ENCODE measurements at places on chromosomes 1 and 21. TPM values are rescaled to one million over a fixed set of nuclear protein-coding genes. Genes with fewer than 3 reads are reported as not detected.

DNA sequence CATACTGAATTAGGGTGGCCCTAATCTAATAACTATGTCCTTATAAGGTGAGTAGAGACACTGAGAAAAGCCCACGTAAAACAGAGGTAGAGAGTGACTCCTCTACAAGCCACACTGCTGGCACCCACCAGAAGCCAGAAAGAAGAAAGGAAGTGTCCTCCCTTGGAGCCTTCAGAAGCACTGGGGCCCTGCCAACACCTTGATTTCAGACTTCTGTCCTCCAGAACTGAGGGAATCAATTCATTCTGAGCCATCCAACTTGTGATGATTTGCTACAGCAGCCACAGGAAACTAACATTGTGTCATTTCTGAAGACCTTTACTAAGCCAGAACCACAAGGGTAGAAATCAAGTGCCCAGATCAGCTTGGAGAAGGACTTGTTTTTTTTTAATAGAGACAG lies 15.0 kb downstream of the GNB1 start:
- no peak for DNase-seq

GRCh38 chr1:161691846-161692245 lies 15.2 kb upstream of the FCRLA start:
- no peak for DNase-seq

DNA sequence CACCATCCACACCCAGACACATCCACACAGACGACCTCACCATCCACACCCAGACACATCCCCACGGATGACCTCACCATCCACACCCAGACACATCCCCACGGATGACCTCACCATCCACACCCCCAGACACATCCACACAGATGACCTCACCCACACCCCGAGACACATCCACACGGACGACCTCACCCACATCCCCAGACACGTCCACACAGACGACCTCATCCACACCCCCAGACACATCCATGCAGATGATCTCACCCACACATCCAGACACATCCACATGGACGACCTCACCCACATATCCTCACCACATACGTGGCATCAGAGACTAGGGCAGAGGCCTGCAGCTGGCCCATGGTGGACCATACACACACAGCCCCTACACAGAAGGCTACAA lies 14.7 kb upstream of the FABP3 start:
- no peak for DNase-seq

DNA sequence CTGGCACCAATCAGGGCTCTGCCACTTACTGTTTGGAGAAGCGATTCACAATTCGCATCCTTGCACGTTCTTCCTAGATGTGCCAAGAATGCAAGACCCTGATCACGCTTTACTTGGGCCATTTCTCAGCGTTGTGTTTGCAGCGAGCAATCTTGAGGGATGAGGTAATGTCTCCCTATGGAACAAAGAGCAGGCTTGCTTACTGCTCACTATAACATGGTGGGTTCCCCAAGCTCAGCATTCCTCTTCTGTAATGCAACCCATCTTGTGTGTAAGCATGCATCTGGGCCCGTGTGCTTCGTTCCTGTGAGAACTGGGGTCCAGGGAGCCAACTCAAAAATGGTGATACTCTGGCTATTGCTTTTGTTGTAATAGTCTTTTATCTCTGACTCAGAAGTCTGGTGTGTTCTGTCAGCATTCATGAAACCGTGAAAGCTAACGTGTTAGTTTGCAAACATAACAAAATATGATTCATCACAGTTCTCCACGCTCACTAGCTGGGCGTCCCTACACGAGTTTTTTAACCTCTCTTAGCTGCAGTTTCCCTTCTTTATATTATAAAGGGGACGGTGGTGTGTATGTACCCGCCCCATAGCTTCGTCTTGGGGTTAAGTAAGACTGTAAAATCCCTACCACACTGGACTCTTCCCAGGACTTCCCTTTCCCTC lies 33.3 kb downstream of the DNTTIP2 start:
- no peak for DNase-seq

DNA sequence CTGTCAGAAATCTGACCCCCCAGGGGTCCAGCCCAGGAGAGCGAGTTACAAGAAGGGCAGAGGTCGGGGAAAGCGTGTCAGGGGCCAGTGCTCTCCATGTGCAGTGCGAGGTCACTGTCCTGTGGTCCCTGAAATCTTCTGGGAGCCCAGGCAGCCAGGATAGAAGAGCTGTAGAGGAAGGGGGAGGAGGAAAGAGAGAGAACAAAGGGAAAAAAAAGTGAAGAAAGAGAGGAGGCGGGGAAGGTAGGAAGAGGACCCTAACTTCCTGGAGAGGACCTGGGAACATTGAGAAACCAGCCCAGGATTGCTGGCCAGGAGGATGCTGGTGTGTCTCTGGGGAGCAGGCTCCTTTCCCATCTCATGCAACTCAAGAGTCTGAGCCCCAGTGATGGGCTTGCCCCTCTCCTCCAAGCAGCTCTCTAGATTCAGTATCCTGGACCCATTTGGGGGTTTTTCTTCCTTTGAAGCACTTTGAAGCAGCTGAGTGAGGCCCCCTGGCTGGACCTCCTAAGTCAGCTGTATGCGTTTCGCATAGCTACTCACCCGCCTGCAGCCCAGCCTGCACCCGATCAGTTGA lies 6.8 kb upstream of the INAVA start:
- DNase-seq, result no peak

DNA sequence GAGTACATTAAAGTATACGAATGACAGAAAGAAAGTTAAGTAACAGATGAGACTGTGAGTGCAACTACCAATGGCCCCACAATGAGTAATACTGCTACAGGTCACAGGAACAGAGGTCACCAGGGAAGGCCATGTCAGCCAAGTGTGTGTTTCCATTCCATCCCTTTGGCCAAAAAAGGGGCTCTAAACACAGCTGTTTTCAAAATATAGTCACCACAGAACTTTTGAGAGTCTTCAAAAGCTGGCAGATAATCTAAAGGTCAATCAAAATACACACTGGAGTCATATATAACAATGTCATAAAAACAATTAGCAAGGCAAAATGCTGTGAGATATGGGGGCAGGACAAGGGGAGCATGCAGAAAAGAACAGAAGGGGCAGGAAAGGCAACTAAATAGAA lies 10.2 kb downstream of the USP24 start:
- DNase-seq, result no peak

GRCh38 chr21:45299864-45300785 lies 12.4 kb upstream of the POFUT2 start:
- DNase-seq, result peak; percentile 66

DNA sequence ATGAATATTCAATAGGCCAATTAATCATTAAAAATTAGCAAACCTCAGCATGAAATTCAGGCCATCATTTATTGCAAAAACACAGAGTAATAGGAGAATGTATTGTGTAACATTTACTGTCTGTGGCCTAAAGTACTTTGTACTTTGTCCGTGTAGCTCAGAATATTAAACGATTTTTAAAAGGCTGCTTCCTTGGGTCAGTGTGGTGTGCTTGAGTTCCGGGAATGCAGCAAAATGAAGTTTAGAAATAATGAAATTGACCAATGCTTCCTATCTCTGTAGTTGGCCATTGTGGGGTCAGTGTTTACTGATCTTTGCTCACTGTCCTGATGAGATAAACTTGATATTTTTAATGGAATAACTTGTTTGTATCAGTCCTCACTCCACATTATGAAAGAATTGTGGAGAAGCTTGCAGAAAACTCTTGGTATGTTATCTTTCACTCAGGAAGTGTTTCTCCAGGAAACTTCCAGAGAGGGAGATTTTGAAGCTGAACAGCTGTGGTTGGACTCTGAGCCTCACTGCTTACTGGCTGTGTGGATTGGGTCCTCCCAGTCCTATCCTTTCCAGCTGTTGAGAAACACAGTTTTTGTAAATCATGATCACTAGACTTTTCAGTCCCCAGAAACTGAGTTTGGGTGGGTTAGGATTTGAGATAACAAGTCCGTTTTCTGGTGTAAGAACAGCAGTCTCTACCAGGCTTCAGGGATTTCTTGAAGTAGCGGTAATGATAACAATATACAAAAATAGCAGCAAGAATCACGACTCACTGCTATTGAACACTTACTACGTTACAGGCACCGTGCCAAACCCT lies 19.2 kb upstream of the MTARC1 start:
- DNase-seq, result no peak

The AMY1B gene
- total RNA-seq, result not detected

The S100A3 gene
- 0.30 TPM for total RNA-seq

The MMEL1 gene
- 1.3 TPM for total RNA-seq

The GRIK3 gene
- 5.4 TPM for total RNA-seq

The CR1 gene
- total RNA-seq, result 0.07 TPM
